ENCODE measurements at places on chromosomes 12 and 14.

DNA sequence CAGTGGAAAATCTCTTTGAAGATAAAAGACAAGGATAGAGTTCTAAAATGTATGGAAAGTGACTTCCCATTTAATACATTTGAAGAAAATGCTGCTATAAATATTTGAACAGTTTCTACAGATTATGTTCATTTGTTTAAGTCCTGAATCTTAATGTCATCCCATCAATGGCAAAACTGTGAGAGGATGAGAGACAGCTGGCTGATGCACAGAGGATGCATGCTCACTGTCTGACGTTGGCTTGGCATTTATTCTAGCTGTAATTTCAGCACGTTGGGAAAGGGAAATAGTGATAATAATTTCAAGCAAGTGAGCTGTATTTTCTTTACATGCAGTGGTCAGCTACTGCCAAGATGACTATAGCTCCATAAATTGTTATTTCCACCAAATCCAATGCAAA lies 40.5 kb downstream of the PPFIA2 start:
- DNase-seq, result no peak

- no peak for DNase-seq
These were observed 15.5 kb upstream of the CYP46A1 start for GRCh38 chr14:99668307-99669295.

GRCh38 chr14:105538481-105539049 lies 12.2 kb downstream of the TMEM121 start:
- no peak for DNase-seq

DNA sequence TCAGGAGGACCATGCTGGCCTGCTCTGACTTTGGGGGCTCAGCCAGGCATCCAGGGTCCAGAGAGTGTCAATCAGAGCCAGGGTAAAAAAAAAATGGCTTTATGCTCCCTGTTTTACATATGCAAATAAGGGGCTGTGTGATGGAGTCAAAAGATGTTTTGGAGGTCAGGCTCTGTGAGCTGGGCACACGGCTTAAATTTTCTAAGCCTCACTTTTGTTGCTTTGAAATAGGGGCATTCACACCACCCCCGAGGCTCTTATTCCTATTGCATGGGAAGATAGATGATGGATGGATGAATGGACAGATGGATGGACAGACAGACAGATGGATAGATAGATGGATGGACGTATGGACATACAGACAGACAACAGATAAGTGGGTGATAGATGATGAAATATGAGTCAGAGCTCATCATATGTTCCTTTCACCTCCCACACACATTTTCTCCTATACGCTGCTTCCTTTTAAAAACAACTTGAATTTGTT lies 42.7 kb downstream of the RIN3 start:
- DNase-seq, result no peak

GRCh38 chr14:60266021-60266937 lies 17.3 kb downstream of the PPM1A start:
- no peak for DNase-seq

GRCh38 chr12:65524666-65525065 lies 246.2 kb downstream of the MSRB3 start:
- DNase-seq, result no peak

DNA sequence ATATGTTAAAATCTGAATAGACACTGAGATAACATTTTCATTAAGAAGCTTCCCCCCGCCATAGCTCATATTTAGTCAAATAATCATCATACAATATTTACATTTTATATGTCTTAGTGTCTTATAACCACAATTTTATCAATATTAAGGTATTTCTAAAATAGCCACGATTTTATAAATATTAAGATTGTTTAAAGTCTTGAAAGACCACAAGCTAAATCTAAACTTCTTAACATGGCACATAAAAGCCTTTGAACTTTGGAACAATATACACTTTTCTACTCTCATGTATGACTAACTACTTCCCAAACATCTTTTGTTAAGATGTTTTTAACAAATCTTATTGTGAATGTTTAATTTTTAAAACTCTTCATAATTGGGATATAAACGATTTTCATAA lies 6.5 kb downstream of the USP44 start:
- DNase-seq, result no peak

- no peak for DNase-seq
These were observed 154.0 kb upstream of the BCL2L14 start for GRCh38 chr12:11916771-11917170.

DNA sequence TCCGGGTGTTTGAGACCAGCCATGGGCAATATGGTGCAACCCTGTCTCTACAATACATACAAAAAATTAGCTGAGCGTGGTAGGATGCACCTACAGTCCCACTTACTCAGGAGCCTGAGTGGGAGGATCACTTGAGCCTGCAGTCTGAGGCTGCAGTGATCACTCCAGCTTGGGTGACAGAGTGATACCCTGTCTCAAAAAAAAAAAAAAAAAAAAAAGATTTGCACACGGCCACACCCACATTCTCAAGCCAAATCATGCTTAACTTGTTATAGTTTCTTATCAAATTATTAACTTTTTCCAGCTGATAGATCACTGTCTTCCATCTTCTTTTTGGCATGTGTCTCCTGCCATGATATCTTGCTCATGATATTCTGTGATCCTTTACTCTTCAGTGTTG lies 6.8 kb downstream of the DRAM1 start:
- DNase-seq, result no peak

GRCh38 chr12:51020448-51021182 lies 5.6 kb downstream of the SLC11A2 start:
- DNase-seq, result no peak

DNA sequence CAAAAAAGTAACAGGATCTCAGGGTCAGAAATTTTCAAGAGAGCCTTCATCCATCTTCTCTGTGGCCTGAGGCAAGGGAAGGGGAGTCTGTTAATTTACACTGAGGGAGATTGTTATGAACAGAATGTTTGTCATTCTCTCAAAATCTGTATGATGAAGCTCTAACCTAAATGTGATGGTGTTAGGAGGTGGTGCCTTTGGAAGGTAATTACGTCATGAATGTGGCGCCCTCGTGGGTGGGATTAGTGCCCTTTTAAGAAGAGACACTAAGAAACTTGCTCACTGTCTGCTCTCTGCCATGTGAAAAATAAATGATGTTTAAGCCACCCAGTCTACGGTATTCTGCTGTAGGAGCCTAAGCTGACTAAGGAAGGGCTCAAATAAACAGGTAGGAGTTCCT lies 521.6 kb downstream of the SNAPC1 start:
- no peak for DNase-seq

- DNase-seq, result no peak
These were observed 7.2 kb upstream of the P2RX4 start for GRCh38 chr12:121202407-121203355.

- DNase-seq, result no peak
These were observed 78.5 kb downstream of the PPFIBP1 start for GRCh38 chr12:27602516-27602915.

GRCh38 chr12:24081606-24082005 lies 132.1 kb upstream of the SOX5 start:
- no peak for DNase-seq

- no peak for DNase-seq
These were observed 103.2 kb upstream of the EIF5 start for GRCh38 chr14:103230658-103231334.

DNA sequence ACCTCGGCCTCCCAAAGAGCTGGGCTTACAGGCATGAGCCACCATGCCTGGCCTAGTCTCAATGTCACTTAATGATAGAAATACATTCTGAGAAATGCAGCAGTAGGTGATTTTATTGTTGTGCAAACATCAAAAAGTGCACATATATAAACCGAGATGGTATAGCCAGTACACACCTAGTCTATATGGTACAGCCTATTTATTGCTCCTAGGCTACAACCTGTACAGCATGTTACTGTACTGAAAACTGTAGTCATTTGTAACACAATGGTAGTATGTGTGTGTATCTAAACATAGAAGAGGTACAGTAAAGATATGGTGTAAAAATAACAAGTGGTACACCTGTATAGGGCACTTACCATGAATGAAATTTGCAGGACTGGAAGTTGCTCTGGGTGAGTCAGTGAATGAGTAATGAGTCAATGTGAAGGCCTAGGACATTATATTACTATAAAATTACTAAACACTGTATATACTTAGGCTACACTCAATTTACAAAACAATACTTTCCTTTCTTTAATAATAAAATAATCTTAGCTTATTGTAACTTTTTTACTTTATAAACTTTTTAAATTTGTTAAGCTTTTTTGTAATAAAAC lies 166.7 kb upstream of the SYT1 start:
- no peak for DNase-seq

DNA sequence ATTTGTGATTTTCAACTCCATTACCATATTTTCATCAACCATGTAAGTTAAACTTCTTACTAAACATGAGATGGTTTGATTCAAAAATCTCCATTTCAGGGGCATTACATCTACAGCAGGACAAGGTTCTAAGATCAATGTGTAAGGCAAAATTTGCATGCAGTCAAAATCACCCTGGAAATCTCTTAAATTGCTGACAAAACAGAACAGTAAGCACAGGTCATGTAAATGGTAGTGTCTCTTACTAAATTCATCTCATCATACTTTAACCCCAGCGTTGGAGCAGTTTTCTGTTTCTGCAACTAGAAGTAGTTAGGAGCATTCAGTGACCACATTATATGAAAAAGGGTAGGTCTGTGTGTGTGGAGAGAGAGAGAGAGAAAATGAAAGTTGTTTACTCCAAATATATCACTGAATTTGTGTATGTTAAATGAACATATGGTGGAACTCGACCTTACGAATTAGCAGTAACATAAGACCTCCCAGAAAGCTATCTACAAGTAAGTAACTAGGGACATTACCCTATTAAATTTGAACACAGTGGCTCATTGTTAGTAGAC lies 227.5 kb downstream of the SSPN start:
- no peak for DNase-seq

- no peak for DNase-seq
These were observed 52.0 kb downstream of the KLRG1 start for GRCh38 chr12:9041321-9041720.

All from stimulated activated CD4-positive, alpha-beta T cell treated with anti-CD3 and anti-CD28 coated beads, TNF-alpha, amount 100 ng/mL, for 1 hour (primary cell).